Ecto neural progenitor cell (in vitro differentiated cells): ENCODE measurements at places on chromosomes 5 and 9.

GRCh38 chr5:30405821-30406220 is 787.7 kb upstream of the CDH6 start:
- DNase-seq = no peak

- DNase-seq = no peak
Observed at GRCh38 chr9:114124138-114124537, 25.0 kb upstream of the KIF12 start.

DNA sequence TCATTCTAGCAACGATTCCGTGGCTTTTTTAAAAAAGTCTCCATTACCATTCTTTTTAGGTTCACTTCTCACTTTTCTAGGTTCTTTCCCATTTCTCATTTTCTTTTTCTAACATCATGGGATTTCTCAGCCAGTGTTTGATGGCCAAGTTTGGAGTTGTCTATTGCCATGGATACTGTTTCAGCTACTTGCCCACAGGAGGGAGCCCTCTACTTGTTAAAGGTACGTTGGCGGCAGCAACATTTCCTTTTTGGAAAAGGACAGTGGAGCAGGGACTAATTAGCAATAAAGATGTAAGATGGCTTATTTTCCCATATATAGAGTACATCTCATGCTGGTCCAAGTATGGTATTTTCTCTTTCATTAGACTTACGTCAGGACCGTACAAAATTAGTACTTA is 2257.5 kb upstream of the C9orf72 start:
- DNase-seq = no peak

GRCh38 chr5:485946-486491 is 38.2 kb downstream of the SLC9A3 start:
- DNase-seq = no peak

DNA sequence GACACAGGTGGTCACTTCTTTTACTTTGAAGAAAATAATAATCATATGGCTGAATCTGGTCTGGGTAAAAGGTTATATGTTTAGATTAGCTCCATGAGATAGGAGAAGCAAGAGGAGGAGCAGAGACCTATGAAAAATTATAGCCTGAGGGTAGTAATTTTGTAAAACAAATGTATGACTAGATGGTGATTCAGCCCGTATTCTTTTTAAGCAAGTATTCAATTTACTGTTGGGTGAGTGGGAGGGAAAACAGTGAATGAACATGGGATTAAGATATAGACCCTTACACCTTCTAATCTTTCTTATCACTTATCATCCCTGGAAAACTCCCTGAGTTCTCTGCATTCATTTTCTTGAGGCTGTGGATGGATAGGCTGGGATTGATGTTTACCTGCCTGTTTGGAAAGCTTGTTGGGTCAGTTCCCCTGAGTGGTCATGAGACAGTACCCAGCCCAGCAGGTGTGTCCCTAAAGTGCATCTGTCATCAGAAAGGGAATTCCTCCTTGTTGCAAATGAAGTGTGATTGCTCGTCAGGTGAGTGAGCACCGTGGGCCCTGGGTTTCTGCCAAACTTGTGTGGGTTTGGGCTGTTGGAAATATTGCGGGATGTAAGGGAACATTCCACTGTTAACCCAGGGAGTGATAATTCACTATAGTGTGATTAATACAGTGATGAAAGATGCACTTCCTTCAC is 101.2 kb upstream of the GDNF start:
- no peak for DNase-seq

DNA sequence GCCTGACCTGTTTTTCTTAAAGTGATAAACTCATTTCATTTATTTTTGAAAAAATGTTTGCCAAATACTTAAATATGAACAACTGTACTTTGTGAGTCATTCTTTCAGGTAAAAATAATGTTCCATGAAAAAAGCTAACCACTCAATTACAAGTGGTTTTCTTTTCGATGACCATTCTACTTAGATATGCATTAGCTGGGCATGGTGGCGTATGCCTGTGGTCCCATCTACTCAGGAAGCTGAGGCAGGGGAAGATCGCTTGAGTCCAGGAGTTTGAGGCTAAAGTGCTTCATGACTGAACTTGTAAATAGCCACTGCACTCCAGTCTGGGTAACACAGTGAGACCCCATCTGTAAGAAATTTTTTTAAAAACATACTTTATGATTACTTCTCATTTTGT is 4.0 kb upstream of the WDR70 start:
- DNase-seq = no peak

DNA sequence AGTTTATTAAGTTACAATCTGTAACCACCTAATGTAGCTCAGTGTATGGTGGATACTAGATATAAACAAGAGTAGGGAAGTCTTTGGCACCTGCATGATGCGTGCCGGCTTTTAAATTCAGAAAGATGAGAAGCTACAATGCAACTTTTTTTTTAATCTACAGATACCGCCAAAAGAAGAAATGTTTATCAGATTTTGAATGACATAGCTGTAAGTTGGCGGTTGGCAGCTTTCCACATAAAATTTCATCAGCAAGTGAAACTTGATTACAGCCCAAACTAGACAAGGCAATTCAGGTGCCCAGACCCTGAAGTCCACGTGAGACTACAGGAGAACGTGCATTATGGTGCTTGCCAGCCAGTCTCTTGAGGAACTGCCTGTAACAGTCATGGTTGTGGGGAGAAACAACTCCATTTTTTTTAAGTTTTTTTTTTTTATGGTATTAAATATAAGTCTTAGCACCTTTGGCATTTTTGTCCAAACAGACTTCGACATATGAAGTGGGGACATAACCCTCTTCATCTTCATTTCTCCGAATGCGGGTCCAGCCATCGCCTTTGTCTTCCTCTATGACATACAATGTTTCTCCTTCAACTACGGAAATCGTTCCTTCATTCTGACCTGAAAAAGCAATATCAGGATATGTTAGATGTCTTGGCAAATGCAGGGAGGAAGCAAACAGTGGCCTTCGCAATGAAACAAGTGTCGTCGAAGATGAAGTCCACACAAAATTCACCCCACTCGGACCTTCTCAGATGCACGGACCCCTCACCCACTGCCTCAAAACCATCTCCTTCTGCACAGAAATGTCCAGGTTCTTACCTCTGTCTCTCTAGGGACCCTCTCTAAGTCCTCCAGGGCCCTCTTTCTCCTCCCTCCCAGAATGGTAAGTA is 60.4 kb downstream of the USP20 start:
- DNase-seq = no peak

DNA sequence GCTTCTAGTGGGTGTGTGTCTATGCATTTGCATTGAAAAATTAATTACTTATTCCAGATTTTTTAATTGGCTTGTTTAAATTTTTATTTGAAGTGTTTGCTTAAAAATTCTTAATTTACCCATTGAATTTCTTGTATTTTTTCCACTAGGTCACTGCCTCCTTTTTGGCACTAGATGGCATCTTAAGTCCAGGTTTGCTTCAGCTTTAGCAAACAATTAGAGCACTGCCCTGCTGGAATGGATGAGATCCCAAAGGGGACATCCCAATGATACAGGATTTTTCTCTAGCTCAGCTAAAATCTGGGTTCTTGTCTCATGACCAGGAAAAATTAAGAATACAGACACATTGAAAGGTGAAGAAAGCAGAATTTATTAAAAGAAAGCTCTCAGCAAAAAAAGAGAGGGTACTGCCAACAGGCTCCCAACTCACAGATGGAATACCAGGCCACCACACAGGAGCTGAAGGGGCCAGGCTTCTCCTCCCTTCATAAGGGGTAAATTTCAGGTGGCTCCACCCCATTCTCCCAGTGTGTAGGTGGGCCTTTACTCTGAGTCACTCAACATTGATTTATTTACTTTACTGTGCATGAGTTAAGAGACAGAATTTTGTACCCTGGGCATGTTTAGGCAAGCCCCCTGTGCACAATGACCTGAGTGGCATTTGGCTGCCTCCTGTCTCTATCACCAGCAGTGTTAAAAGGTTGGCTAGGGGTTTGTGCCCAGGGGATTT is 532.4 kb downstream of the ANXA1 start:
- DNase-seq = no peak

GRCh38 chr5:111386832-111387162 is 125.5 kb downstream of the STARD4 start:
- no peak for DNase-seq

DNA sequence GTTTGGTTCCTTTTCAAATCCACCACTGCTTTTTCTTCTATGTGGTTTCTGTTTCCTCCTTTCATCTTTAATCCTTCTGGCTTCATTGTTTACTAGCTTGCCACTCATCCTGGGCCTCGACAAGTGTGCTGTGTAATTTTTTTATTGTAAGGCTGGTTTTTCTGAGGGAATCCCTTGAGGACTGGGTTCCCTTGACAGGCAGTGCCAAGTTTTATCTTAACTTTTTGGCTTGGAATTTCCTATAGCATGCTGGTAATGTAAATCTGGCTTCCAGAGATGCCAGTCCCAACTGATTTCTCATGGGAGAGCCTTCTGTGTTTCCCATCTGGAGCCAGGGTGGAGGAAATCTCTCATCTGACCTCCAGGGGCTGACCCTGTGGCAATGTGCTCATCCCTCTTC is 184.7 kb downstream of the ROR2 start:
- no peak for DNase-seq

DNA sequence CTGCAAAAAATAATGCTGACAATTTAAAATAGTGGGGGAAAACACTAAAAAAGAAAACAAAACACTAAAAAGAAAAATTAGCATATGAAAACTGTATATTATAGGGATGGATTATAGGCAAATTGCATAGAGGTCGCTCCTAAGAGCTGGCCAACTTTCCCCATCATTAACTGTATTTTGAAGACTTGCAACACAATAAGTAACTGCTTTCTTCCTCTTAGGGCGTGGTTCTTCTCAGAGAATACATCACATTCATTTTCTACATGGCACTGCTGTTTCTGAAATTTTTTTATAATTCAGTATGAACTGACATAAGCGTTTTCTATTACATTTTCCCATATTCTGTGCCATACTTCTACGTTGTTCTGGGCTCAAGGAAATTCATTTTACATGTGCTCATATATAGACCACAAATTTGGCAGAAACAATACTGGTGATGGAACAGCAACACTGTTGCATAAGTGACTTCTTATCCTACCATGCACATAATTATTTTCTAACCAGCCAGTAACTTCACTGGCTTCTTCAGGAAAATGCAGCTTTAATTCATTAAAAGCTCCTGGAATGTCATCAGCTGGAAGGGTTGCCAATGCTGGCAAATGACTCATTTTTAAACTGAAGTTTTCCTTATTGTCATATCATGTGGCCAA is 171.2 kb upstream of the DMAC1 start:
- DNase-seq = no peak
